ENCODE measurements at places on chromosomes 7 and 10. TPM values are rescaled to one million over a fixed set of nuclear protein-coding genes. Genes with fewer than 3 reads are reported as not detected.
A peak's percentile ranks its signal among the peaks of the same experiment; 100 is the strongest.

- DNase-seq: no peak
Measured at GRCh38 chr10:7596356-7596755, 70.4 kb downstream of the ITIH5 start.

GRCh38 chr7:27134392-27134791, 3.8 kb upstream of the HOXA4 start:
- peak; percentile 85 for DNase-seq

- no peak for DNase-seq
Measured at GRCh38 chr10:133312769-133313145, 4.0 kb downstream of the ZNF511 start.

FEZF1 gene
- total RNA-seq: not detected

SRGN gene
- total RNA-seq: 83.5 TPM

FAM24B gene
- 4.2 TPM for total RNA-seq

HDAC9 gene
- total RNA-seq: 34.6 TPM

PCLO gene
- 6.1 TPM for total RNA-seq

ZMIZ1 gene
- 49.3 TPM for total RNA-seq

Data from sigmoid colon (tissue), 7 donors.